ENCODE measurements at places on chromosomes 11 and 22. TPM values are rescaled to one million over a fixed set of nuclear protein-coding genes. Genes with fewer than 3 reads are reported as not detected.

Gene INSC
- polyA plus RNA-seq: 0.15 TPM

Gene CDC42BPG
- 2.2 TPM for polyA plus RNA-seq

GRCh38 chr11:77421041-77421723 is 52.7 kb downstream of the PAK1 start:
- H3K27ac ChIP-seq: no peak overlapping the region
- no peaks in the 10 kb centered on the region for H3K4me1 ChIP-seq
- H3K27me3 ChIP-seq: no peaks in the 10 kb centered on the region
- H3K4me3 ChIP-seq: no peak overlapping the region
- no peaks in the 10 kb centered on the region for H3K36me3 ChIP-seq
- DNase-seq: no peak

GRCh38 chr22:26483043-26483438 is 542 bp downstream of the HPS4 start:
- no peak for DNase-seq
- peak overlapping the region; percentile 97 for H3K4me3 ChIP-seq
- no peaks in the 10 kb centered on the region for H3K27me3 ChIP-seq
- peaks cover 12% of the 10 kb centered on the region for H3K36me3 ChIP-seq
- peaks cover 54% of the 10 kb centered on the region for H3K4me1 ChIP-seq

DNA sequence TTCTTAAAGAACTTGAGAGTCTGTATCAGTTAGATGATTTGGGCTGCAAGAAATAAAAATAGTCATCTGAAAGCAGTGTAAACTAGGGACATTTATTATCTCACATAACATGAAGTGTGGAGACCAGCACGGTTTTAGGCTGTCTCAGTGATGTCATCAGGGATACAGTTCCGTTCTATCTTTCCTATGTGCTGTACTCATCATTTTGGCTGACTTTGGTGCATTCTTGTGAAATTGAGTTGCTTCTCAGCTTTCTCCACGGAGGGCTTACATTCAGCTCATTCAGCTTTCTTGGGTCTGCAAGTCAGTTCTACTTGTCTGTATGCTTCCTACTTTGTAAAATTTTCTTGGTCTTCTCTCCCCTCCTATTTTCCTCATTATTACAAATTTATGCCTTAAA is 51.8 kb upstream of the LIN7C start:
- H3K4me3 ChIP-seq: no peak overlapping the region
- no peaks in the 10 kb centered on the region for H3K36me3 ChIP-seq
- no peak for DNase-seq
- no peaks in the 10 kb centered on the region for H3K27me3 ChIP-seq
- H3K4me1 ChIP-seq: no peaks in the 10 kb centered on the region

DNA sequence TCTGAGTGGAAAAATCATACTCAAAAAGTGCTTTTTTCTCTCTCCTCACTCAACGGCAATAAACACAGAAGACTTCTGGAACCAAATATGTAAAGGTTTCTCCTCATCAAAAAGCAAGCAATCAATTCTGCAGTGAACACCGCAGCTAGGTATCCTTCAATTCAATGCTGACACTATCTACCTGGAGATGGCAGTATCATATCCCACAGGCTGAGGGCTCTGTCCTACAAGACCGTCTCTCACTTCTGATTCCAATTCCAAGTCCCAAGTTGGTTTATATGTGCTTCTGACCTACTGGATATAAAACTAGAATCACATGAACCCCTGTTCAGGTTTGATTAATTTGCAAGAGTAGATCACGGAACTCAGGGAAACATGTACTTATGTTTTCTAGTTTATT is 59.7 kb upstream of the LUZP2 start:
- no peaks in the 10 kb centered on the region for H3K36me3 ChIP-seq
- no peak overlapping the region for H3K4me3 ChIP-seq
- no peak overlapping the region for H3K27ac ChIP-seq
- no peaks in the 10 kb centered on the region for H3K4me1 ChIP-seq

All from keratinocyte (primary cell).